ENCODE measurements at places on chromosomes 4 and X. TPM values are rescaled to one million over a fixed set of nuclear protein-coding genes. Genes with fewer than 3 reads are reported as not detected.

- no peak for DNase-seq
- no peaks in the 10 kb centered on the region for H3K27me3 ChIP-seq
- no peak overlapping the region for H3K4me3 ChIP-seq
- H3K27ac ChIP-seq = no peak overlapping the region
- H3K4me1 ChIP-seq = no peaks in the 10 kb centered on the region
Measured at GRCh38 chrX:47796433-47796906, 40.2 kb upstream of the ZNF81 start.

DNA sequence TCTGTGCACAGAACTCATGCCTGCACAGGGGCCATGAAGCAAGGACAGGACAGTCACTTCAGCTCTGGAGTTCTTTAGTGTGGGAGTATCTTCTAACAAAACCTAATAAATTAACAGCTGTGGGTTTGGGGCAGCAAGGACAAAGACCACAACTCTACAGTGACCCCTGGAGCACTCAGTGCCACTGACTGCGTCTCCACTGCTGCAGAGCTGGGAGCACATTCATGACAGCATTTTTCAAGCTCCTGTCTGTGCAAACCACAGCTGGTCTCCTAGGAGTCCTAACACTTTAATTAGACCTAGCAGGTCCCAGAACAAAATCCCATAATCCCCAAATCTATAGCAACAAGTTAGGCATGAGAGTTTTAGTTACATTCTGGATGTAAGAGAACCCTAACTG is 76.5 kb downstream of the RTL9 start:
- no peak overlapping the region for H3K27ac ChIP-seq
- H3K4me3 ChIP-seq = no peak overlapping the region
- no peaks in the 10 kb centered on the region for H3K4me1 ChIP-seq
- DNase-seq = no peak

DNA sequence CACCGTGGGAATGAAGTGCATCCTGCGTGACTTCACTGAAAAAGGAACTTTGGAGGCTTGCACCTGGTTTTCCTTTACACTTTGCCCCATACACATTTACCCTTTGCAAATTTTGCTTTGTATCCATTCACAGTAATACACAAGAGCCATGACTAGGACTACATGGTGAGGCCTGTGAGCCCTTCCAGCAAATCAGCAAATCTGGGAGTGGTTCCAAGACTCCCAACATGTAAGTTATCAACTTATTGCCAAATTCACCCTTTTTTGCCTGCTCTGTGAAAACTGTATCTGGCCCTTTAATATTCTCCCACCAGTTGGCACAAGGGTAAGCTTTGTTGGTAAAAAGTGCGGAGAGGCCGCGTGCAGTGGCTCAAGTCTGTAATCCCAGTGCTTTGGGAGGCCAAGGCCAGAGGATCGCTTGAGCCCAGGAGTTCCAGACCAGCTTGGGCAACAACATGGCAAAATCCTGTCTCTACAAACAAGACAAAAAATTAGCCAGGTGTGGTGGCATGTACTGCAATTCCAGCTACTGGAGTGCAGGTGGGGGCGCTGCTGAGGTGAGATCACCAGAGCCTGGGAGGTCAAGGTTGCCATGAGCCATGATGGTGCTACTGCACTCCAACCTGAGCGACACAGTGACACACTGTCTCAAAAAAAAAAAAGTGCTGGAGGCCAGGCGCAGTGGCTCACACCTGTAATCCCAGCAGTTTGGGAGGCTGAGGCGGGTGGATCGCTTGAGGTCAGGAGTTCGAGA is 5.0 kb downstream of the PRMT9 start:
- no peak for DNase-seq
- H3K27ac ChIP-seq = no peak overlapping the region
- H3K27me3 ChIP-seq = no peaks in the 10 kb centered on the region
- H3K4me3 ChIP-seq = no peak overlapping the region

DNA sequence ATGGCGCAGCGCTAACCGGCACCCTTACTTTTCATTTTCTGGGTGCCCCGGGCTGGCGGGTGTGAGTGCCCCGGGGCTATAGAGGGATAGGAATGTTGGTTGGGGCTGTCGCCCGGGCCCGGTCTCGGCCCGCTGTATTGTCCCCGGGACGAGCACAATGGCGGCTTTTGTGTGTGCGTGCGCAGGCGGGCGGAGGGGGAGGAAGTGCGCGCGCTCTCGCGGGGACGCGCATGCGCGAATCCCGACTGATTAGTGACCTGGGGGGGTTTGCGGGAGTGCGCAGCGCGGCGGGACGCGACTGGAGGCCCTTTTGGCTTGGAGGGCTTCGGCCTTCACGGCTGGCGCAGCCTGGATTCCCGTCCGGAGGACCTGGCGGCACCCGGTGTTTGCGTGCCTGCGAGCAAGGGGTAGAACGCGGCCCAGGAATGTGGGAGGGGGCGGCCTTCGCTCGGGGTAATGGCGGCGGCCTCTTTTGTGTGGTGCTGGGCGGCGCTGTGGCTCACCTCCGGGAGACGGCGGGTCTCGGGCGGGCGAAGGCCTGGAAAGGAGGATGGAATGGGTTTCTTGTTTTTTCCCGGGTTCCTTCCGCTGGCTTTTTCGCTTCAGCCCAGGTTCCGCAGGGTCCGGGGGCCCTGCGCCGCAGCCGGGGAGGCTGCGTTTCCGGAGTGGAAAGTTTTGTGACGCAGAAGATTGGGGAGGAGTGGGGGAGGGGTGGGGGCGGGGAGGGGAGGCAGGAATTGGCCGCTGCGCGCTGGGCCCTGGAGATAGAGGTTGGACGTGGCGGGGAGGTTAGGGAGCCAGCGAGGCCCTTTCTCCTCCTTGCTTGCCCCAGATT is 618 bp downstream of the DDX3X start:
- peak overlapping the region; percentile 98 for H3K27ac ChIP-seq
- H3K4me1 ChIP-seq = peaks cover 9% of the 10 kb centered on the region
- H3K36me3 ChIP-seq = peaks cover 9% of the 10 kb centered on the region
- peak overlapping the region; percentile 59 for H3K4me3 ChIP-seq
- no peaks in the 10 kb centered on the region for H3K27me3 ChIP-seq

Gene NLGN3
- total RNA-seq = 0.69 TPM

All from upper lobe of right lung (tissue), 1 donor.